ENCODE measurements at places on chromosomes 12 and 14.

DNA sequence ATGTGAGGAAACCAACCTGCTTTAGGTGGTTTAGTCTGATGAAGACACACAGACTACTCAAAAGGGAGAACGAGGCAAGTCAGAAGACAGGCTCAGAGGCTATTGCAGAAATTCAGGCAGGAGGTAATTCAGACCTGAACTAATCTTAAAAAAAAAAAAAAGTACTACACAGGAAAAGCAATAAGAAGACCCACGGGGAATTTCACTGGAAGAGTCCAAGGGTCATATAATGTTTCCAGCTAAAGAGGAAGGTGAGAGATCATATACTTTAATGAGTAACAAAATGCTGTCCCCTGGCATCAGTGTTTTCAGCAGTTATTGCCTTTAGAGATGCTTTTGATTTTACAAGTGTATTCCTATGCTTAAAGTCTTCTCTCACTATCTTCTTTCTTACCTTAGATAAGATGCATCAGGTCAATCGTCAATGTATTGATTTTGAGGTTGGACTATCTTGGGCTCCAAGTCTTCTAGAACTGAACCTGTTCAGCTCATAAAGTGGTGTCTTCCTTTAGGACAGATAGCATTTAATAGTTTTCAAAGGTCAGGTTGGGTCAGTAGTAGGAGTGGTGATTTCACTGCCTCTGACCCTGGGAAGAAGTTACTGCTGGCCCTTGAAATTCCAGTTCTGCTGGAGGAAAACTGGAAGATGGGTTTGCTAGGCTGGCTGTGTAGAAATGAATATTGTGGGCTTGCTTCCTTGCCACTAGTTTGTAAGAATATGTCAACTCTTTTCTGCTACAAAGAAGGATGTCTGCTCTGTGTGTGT lies 60.0 kb downstream of the FAR2 start:
- no peak for DNase-seq

DNA sequence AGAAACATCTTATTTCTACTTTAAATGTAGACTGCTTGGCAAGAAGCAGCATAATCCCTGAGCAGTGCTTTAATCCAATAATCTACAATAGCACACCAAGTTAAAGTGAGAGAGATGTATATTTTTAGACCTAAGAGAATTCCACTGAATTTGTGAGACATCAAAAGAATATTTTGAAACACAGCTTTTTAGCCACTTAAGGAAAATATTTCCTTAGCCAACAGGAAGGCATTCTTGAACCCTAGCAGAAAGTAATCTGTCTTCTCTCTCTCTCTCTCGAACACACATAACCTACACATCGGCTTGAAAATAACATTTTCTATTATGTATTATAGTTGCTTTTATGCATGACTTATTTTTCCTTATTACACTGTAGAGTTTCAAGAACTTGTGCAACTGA lies 34.0 kb downstream of the KITLG start:
- DNase-seq, result no peak

DNA sequence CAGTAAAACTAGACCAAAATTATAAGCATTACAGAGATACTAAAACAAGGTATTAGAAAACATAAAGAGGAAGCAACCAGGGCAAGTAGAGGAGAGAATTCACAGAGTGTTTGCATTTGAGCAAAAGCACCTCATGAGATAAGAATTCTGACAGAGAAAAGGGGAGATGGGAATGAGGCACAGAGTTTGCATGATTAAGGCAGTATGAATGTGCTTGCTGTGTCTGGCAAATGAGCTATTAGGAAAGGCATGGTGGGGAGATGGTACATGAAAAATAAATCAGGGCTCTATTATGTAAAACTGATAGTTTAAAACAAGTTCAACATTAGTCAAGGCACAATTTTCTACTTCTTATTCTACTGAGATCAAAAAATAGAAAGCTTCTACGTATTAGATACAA lies 23.1 kb downstream of the GARIN6 start:
- DNase-seq, result no peak

- no peak for DNase-seq
These were observed 36.2 kb upstream of the ATP2A2 start for GRCh38 chr12:110244829-110245228.

DNA sequence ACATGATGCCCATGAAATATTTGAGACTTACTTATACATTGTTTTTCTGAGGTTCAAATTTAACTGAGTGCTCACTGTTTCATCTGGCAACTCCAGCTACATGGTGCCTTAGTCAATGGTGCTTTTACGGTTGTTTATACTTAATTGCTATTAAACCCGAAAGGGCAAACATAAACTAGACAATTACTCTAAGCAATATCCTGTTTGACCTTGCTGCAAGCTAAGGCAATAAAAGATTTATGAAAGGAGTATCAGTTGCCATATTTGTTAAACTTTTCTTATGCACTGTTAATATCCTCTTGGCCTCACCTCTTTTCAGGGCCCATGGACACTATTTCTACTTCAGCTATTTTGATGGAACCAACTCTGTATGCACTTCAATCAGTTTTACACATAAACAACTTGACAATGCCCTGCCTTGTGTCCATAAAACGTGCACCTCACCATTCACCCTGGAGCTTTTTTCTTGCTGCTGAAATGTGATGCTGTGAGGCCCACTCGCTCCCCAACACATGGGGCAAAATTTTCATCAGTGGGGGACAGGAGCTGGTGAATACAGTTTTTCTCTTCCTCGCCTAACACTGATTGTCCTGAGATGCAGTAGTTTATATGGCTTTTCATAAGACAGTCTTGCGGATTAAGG lies 64.1 kb upstream of the HIF1A start:
- no peak for DNase-seq

GRCh38 chr14:102262929-102263462 lies 42.0 kb downstream of the MOK start:
- peak; percentile 12 for DNase-seq

Measured in hematopoietic multipotent progenitor cell treated with erythropoietin and hydrocortisone succinate and interleukin-3 and kit ligand, for 4 days (in vitro differentiated cells).